Karpas-422 (cell line): ENCODE measurements at places on chromosomes 5 and 9. TPM values are rescaled to one million over a fixed set of nuclear protein-coding genes. Genes with fewer than 3 reads are reported as not detected.

- H3K27ac ChIP-seq = no peak overlapping the region
- DNase-seq = no peak
- no peaks in the 10 kb centered on the region for H3K36me3 ChIP-seq
- no peaks in the 10 kb centered on the region for H3K4me1 ChIP-seq
- H3K27me3 ChIP-seq = no peaks in the 10 kb centered on the region; the same call in 1 of the 2 replicates
These were observed 5.2 kb upstream of the MCC start for GRCh38 chr5:113493446-113493845.

SPATA31A3 gene
- total RNA-seq = not detected in 2 replicates

GRCh38 chr5:130025511-130025910, 121.2 kb downstream of the CHSY3 start:
- no peak overlapping the region for H3K4me3 ChIP-seq
- no peaks in the 10 kb centered on the region for H3K27me3 ChIP-seq
- H3K27ac ChIP-seq = no peak overlapping the region
- H3K4me1 ChIP-seq = no peaks in the 10 kb centered on the region
- DNase-seq = peak; percentile 26

DNA sequence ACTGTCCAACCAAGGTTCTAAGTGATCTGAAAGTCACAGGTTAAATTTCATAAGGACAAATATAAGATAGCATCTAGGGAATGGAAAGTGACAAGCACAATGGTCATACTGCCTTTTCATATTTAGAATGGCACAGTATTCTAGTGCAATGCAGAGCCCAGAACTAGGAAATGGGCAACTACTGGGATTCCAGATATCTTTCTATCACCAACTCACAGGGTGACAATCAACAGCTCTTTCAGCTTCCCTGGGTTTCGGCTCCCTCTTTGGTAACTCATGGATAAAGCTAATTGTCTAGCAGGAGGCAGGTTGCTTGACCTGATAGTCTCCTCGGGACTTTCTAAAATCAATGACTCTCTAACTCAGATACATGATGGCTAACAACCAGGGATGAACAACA, 60.4 kb downstream of the NR3C1 start:
- H3K36me3 ChIP-seq = peaks cover 71% of the 10 kb centered on the region
- no peak overlapping the region; the same call in 1 of the 2 replicates for H3K27ac ChIP-seq
- no peaks in the 10 kb centered on the region for H3K27me3 ChIP-seq
- peaks cover 48% of the 10 kb centered on the region for H3K4me1 ChIP-seq
- no peak overlapping the region for H3K4me3 ChIP-seq

C9orf57 gene
- total RNA-seq = not detected in 2 replicates

GRCh38 chr9:85715587-85715986, 26.2 kb downstream of the AGTPBP1 start:
- DNase-seq = peak; percentile 50
- H3K4me1 ChIP-seq = peaks cover 12% of the 10 kb centered on the region
- H3K36me3 ChIP-seq = no peaks in the 10 kb centered on the region
- no peaks in the 10 kb centered on the region for H3K27me3 ChIP-seq

GRCh38 chr9:36323926-36324325, 65.7 kb upstream of the GNE start:
- no peaks in the 10 kb centered on the region for H3K27me3 ChIP-seq
- no peaks in the 10 kb centered on the region for H3K36me3 ChIP-seq
- H3K4me1 ChIP-seq = no peaks in the 10 kb centered on the region
- no peak overlapping the region for H3K27ac ChIP-seq
- no peak overlapping the region for H3K4me3 ChIP-seq

FLT4 gene
- not detected in 2 replicates for total RNA-seq

DNA sequence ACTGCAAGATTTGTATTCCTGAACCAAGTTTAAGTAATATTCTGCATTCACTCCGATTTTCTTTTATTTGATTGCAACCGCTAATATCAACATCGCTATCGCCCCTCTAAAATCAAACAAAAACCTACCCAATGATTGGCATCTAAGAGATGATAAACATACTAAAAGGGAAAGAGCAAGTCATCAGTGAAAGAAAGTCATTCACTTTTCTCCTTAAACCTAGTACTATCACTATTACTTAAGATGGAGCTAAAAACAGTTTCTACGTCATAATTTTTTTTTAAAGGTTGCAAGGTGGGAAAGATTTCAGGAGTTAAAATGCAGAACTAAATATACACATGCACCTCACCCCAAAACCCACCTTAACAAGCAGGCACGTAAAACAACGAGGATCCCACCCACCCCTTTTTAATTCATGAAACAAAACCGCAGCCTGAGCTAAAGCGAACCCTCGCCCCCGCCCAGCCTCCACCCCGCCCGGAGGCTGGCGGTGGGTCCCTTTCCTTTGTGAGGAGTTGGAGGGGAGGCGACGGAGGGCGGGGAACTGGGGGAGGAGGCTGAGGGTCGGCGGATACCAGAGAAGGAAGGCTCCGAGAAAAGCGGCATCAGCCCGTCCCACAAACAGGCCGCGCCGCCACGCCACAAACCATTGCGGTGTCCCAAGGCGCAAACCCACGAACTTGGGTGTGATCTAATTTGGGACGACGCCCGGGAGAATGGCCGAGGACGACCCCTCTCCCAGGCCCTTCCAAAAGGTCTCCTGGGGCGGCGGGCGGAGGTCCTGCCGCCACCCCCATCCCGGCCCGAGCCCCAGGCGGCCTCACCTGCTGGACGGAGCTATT, 861 bp downstream of the UBQLN1 start:
- peak overlapping the region; percentile 88 for H3K4me3 ChIP-seq
- no peaks in the 10 kb centered on the region for H3K27me3 ChIP-seq
- H3K36me3 ChIP-seq = peaks cover 6% of the 10 kb centered on the region; the same call in 1 of the 2 replicates
- H3K27ac ChIP-seq = peak overlapping the region; percentile 81

ANKRD33B gene
- 0.48 and 0.90 TPM in 2 replicates for total RNA-seq

GRCh38 chr9:11269036-11269435, 656.2 kb upstream of the PTPRD start:
- H3K27ac ChIP-seq = no peak overlapping the region
- DNase-seq = no peak
- no peaks in the 10 kb centered on the region for H3K27me3 ChIP-seq
- no peak overlapping the region for H3K4me3 ChIP-seq
- no peaks in the 10 kb centered on the region for H3K4me1 ChIP-seq

DNA sequence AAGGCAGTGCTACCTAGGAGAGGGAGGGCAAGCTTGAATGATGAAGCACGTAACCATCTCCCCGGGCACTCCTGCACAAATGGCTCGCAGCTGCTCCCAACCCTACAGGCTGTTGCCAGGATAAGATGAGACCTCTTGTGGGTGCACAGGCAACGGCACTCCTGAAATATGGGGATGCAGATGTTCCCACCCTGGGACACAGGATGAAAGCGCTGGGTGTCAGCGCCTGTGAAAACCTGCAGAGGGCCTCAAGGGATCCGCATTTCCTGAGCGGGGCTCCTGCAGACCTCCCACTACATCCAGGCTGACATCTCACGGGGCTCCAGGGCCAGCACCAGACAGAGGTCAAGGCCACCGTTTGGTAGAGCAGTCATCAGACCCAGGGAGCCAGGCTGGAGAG, 60.7 kb downstream of the SMIM23 start:
- no peak overlapping the region for H3K27ac ChIP-seq
- no peaks in the 10 kb centered on the region for H3K27me3 ChIP-seq
- no peaks in the 10 kb centered on the region for H3K36me3 ChIP-seq
- no peak for DNase-seq
- H3K4me1 ChIP-seq = no peaks in the 10 kb centered on the region

PCDHGA4 gene
- 11.1 and 13.5 TPM in 2 replicates for total RNA-seq

GRCh38 chr5:96279801-96280542, 153.1 kb downstream of the PCSK1 start:
- no peak for DNase-seq
- H3K27ac ChIP-seq = no peak overlapping the region
- H3K27me3 ChIP-seq = no peaks in the 10 kb centered on the region
- no peak overlapping the region for H3K4me3 ChIP-seq

GRCh38 chr9:132879457-132880323, 992 bp downstream of the SPACA9 start:
- H3K36me3 ChIP-seq = no peaks in the 10 kb centered on the region
- H3K4me1 ChIP-seq = peaks cover 17% of the 10 kb centered on the region
- no peaks in the 10 kb centered on the region for H3K27me3 ChIP-seq
- H3K4me3 ChIP-seq = no peak overlapping the region; the same call in 1 of the 2 replicates
- DNase-seq = peak; percentile 49

FAM153A gene
- total RNA-seq = 0.61 TPM in 1 of 2 replicates, not detected in the other

DNA sequence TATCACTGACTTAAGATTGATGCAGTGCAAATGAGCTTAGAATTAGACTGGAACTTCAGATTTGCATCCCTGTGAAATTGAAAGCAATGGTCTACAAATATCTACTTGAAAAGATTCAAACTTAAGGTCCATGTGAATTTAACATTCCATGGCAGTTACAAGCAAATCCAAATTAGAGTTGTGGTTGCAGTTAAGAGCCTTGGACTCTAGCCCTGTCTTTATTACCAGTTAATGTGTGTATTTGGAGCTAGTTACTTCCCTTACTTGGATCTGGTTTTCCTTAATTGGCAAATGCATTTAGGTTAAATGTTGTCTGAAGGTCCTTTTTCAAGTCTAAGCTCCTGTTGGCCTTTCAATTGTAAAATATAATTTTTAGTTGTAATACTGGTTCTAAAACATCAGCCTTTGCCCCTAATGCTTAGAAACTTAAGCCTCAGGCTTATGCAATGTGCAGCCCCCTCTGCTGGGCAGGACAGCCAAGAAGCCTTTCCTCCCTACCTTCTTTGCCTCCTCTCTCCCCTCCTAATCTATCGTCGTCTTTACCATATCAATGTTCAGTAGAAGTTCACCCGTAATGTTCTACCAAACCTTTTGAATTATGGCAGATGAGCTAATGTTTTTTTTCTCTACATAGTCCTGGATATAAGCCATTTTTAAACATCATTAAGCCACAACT, 59.5 kb downstream of the ERMP1 start:
- no peaks in the 10 kb centered on the region for H3K27me3 ChIP-seq
- H3K4me1 ChIP-seq = no peaks in the 10 kb centered on the region
- no peak overlapping the region for H3K4me3 ChIP-seq
- H3K36me3 ChIP-seq = peaks cover 97% of the 10 kb centered on the region
- H3K27ac ChIP-seq = no peak overlapping the region

DNA sequence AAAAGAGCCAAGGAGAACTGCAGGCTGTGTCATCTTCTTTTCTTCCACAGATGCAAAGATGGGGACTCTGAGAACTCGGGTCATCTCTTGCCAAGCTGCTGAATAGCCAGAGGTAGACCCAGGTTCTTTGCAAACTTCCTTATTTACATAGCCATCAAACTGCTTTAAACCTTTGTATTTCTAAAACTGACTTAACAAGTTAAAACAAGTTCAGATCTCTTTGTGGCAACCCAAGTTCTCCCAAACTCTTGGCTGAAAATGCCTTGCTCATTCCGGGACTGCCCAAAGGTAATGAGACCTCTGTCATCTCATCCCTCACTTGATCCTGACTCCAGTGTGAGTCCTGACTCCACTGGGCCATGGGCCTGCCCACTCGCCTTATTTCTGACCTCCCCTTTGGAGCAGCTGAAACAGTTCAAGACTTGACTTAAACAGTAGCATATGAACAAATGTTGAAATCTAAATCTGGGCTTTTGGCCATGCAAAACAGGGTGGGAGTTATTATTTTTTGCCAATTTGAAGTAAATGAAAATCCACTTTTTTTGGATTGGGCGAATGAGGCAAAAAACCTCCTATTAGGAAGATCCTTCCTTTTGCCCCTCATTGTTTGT, 50.6 kb downstream of the FBXL7 start:
- no peaks in the 10 kb centered on the region for H3K36me3 ChIP-seq
- DNase-seq = no peak
- H3K27me3 ChIP-seq = no peaks in the 10 kb centered on the region
- H3K27ac ChIP-seq = no peak overlapping the region
- H3K4me1 ChIP-seq = no peaks in the 10 kb centered on the region

SLC34A1 gene
- total RNA-seq = not detected in 2 replicates

DNA sequence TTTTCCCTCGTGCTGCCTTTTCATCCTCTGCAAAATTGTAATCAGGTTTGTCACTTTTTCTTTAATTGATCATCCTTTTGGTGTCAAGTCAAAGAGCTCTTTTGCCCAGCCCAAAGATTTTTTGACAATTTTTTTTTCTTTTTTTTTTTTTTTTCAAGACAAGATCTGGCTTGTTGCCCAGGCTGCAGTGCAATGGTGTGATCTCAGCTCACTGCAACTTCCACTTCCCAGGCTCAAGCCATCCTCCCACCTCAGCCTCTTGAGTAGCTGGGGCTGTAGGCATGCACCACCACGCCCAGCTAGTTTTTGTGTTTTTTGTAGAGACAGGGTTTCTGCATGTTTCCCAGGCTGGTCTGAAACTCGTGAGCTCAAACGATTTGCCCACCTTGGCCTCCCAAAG, 36.7 kb downstream of the CDK7 start:
- H3K4me1 ChIP-seq = peaks cover 21% of the 10 kb centered on the region
- peaks cover 42% of the 10 kb centered on the region for H3K36me3 ChIP-seq
- DNase-seq = peak; percentile 42
- no peaks in the 10 kb centered on the region for H3K27me3 ChIP-seq

GRCh38 chr9:134209731-134210311, 45.5 kb upstream of the RNU6ATAC start:
- H3K27ac ChIP-seq = no peak overlapping the region
- no peaks in the 10 kb centered on the region for H3K27me3 ChIP-seq
- H3K4me1 ChIP-seq = peaks cover 6% of the 10 kb centered on the region; the same call in 1 of the 2 replicates
- no peak overlapping the region for H3K4me3 ChIP-seq
- no peak for DNase-seq

DNA sequence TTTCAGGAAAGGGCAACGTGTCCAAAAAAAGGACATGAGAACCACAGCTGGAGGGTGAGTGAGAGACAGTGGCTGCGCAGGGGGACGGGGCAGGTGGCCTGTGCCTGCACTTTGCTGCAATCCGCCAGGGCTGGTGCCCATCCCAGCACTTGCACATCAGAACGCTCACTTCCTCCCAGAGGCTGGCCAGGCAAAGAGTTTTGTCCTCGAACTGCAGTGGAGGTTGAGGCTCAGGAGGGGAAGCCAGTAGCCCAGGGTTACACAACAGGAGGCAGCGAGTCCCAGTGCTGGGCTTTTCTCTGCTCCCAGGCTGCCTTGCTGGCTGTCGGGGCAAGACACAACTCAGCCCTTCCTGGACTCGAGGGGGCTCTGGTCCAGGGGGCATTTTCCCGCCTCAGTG, 33.1 kb downstream of the CRB2 start:
- no peak overlapping the region for H3K4me3 ChIP-seq
- no peak overlapping the region for H3K27ac ChIP-seq
- H3K36me3 ChIP-seq = no peaks in the 10 kb centered on the region
- no peaks in the 10 kb centered on the region for H3K4me1 ChIP-seq
- no peaks in the 10 kb centered on the region for H3K27me3 ChIP-seq
- no peak for DNase-seq

CRB2 gene
- not detected in 2 replicates for total RNA-seq

- no peaks in the 10 kb centered on the region for H3K36me3 ChIP-seq
- no peaks in the 10 kb centered on the region for H3K27me3 ChIP-seq
- DNase-seq = no peak
- no peak overlapping the region for H3K4me3 ChIP-seq
- no peaks in the 10 kb centered on the region for H3K4me1 ChIP-seq
These were observed 247.9 kb downstream of the PRELID2 start for GRCh38 chr5:145587308-145587672.

- H3K4me3 ChIP-seq = no peak overlapping the region
- no peaks in the 10 kb centered on the region for H3K4me1 ChIP-seq
- peak; percentile 70 for DNase-seq
- H3K27ac ChIP-seq = no peak overlapping the region
- H3K36me3 ChIP-seq = no peaks in the 10 kb centered on the region
These were observed 965 bp downstream of the PTGDS start for GRCh38 chr9:136978073-136978864.

GRCh38 chr9:7320841-7321240, 478.7 kb downstream of the DMAC1 start:
- H3K27ac ChIP-seq = no peak overlapping the region
- no peaks in the 10 kb centered on the region for H3K27me3 ChIP-seq
- no peaks in the 10 kb centered on the region for H3K36me3 ChIP-seq
- DNase-seq = no peak
- no peak overlapping the region for H3K4me3 ChIP-seq
- no peaks in the 10 kb centered on the region for H3K4me1 ChIP-seq
